ENCODE measurements at places on chromosomes 13 and 19.

DNA sequence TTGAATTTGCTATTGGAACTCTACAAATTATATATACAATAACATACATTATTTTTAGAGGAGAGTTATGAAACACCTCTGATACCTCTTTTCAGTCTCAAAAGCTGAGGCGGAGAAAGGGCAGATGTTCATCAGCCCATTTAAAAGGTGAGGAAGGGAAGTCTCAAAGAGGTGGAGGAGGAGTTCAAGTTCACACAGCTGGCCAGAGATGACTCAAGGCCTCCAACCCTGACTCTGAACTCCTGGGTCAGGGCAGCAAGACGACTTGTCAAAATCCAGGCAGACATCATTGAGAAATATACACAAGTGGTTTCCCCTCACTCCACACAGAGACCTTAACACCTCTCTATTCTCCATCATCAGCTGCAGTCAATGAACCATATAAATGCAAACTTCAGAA, 2.1 kb downstream of the SIAH3 start:
- no peak for DNase-seq

GRCh38 chr19:13483215-13483614, 23.1 kb downstream of the CACNA1A start:
- DNase-seq, result no peak

DNA sequence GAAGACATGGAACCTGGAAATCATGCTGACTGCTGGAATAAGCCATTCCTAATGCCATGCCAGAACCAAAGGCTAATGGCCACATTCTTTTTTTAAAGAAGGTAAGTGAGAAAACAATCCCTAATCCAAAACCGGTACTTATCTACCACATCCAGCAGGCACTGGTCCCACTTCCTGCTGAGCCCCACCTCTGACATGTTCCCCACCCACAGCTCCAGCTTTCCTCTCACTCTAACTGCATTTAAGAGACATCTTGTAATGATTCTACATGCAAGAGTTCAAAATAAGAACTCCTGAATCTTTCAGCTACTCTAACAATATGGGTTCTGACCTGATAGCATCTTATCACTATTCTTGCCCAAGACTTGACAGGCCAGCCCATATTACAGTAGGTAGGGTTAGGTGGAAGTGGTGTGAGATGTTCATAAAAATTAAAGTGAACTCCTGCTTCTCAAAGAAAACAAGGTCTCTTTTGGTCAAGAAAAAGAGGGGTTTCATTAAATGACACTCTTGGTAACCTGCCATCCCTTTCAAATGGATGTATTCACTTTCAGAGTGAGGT, 41.9 kb downstream of the N4BP2L2 start:
- DNase-seq, result no peak

GRCh38 chr19:4352701-4353121, 9.3 kb downstream of the MPND start:
- DNase-seq, result no peak

DNA sequence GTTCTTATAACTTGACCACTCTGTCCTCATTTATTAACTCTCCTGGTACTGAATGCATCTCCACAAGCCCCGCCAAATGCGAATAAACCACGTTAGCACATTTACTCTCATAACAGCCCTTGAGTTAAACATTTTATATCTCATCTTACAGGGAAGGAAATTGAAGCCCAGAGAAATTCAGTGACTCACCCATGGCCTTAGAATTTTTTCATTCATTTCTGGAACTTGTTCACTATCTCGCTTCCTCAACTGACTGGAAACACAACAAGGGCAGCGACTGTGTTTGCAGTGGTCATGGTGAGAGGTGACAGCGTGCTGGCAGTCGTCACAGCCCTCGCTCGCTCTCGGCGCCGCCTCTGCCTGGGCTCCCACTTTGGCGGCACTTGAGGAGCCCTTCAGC, 39.5 kb downstream of the SERP2 start:
- no peak for DNase-seq

DNA sequence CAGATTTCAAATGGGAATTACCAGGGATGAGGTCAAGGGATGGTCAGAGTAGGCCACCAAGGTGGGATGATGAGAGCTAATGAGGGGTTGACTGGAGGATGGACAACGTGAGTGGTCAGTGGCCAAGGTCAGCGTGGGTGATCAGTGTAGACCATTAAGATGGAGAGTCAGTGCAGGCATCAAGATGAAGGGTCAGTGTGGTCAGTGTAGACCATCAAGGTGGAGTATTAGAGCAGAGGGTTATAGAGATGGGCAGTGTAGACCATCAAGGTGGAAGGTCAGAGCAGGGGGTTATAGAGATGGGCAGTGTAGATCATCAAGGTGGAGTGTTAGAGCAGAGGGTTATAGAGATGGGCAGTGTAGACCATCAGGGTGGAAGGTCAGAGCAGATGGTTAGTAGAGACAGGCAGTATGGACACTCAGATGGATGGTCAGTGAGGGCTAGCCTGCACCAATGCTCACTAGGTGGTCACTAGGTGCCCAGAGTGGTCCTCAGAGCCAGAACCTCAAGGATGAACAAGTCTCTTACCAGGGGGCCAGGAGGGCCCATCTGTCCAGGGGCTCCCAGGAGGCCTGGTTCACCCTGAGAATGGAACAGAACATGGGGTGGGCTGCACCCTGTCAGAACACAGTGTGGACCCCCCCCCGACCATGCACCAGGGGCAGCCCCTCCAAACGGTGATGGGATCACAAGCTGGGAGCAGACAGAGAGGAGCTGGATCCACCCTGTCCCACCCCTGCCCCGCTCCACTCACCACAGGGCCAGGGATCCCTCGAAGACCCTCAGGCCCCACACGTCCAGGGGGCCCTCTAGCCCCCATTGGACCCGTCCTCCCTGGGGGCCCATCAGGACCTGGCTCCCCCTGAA, 32.7 kb upstream of the OLFM2 start:
- no peak for DNase-seq

- no peak for DNase-seq
These were observed 5.6 kb downstream of the RPL36 start for GRCh38 chr19:5695649-5696195.

- DNase-seq, result no peak
These were observed 126.1 kb downstream of the FGF9 start for GRCh38 chr13:21796775-21797514.

DNA sequence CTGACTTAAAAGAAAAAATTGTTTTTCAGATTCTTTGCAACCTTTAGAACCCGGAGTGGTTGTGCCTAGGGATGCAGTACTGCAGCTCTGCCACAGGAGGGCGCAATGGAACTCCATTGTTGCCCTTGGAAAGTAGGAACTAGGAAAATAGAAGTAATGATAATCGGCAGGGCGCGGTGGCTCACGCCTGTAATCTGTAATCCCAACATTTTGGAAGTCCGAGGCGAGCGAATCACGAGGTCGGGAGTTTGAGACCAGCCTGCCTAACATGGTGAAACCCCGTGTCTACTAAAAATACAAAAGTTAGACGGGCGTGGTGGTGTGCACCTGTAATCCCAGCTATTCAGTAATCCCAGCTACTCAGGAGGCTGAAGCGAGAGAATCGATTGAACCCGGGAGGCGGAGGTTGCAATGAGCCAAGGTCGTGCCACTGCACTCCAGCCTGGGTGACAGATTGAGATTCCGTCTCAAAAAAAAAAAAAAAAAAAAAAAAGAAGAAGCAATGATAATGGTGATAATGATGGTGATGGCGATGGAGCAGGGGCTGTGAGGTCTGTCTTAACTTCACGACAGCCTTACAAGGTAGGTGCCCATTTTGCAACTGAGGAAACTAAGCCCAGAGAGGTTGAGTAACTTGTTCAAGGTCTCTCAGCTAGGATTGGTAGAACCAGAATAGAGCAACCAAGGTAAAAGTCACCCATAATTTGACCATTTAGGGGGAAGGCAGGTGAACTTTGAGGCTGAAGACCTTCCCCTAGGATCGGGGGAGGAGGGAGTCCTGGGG, 5.5 kb upstream of the ADAMTS10 start:
- DNase-seq, result no peak

GRCh38 chr13:94163535-94163934, 315.9 kb downstream of the DCT start:
- no peak for DNase-seq

- no peak for DNase-seq
These were observed 121.6 kb upstream of the SPRY2 start for GRCh38 chr13:80462567-80462966.

- no peak for DNase-seq
These were observed 1122.8 kb upstream of the ATXN8OS start for GRCh38 chr13:68984688-68985319.

- DNase-seq, result no peak
These were observed 40.2 kb downstream of the CARS2 start for GRCh38 chr13:110665491-110666254.

Data from glomerular endothelial cell (primary cell).